ENCODE measurements at places on chromosomes 12 and 14. TPM values are rescaled to one million over a fixed set of nuclear protein-coding genes. Genes with fewer than 3 reads are reported as not detected.

Gene NKX2-1
- not detected for total RNA-seq

Gene EXOC3L4
- not detected for total RNA-seq

Gene CLEC14A
- total RNA-seq: not detected

Gene EID3
- 13.0 TPM for total RNA-seq

Gene OR11H7
- not detected for total RNA-seq

Gene TRHDE
- not detected for total RNA-seq

Gene FAM186B
- 0.50 TPM for total RNA-seq

Gene RERG
- not detected for total RNA-seq

Gene CD27
- total RNA-seq: 38.4 TPM

Gene GDF3
- total RNA-seq: not detected

Gene KRT85
- total RNA-seq: not detected

Gene ARID2
- total RNA-seq: 49.7 TPM

Gene KERA
- total RNA-seq: not detected

Gene CPM
- 0.30 TPM for total RNA-seq

Gene AVPR1A
- not detected for total RNA-seq

Gene ANO2
- not detected for total RNA-seq

Gene RNASE2
- not detected for total RNA-seq

Gene LALBA
- not detected for total RNA-seq

Gene SERPINA10
- total RNA-seq: not detected

Gene A2M
- not detected for total RNA-seq

Gene VRTN
- total RNA-seq: not detected

Gene DCN
- total RNA-seq: not detected

Gene DLGAP5
- total RNA-seq: 0.54 TPM

Gene ADCY4
- 5.2 TPM for total RNA-seq

Gene MMP17
- 0.90 TPM for total RNA-seq

Gene GLT8D2
- not detected for total RNA-seq

Gene CYP27B1
- total RNA-seq: 2.0 TPM

Gene HDAC7
- total RNA-seq: 91.4 TPM

Gene SCN8A
- total RNA-seq: 0.33 TPM

Gene GPR137C
- total RNA-seq: 0.08 TPM

Gene CCND2
- total RNA-seq: 155 TPM

Gene OR11G2
- not detected for total RNA-seq

Gene NRXN3
- not detected for total RNA-seq

Gene STYK1
- 0.57 TPM for total RNA-seq

Gene CAPS2
- total RNA-seq: 2.2 TPM

Gene ACRBP
- 1.7 TPM for total RNA-seq

Gene KRT74
- total RNA-seq: not detected

Gene ENDOU
- total RNA-seq: 0.22 TPM

Gene KRT71
- total RNA-seq: not detected

Gene FAM181A
- total RNA-seq: not detected

Gene SNRNP35
- total RNA-seq: 24.9 TPM

Gene TRPV4
- total RNA-seq: not detected

Gene CARMIL3
- 0.14 TPM for total RNA-seq

Gene NR4A1
- 60.0 TPM for total RNA-seq

Gene EGLN3
- total RNA-seq: 0.61 TPM

Gene ERP27
- 11.1 TPM for total RNA-seq

Gene FRMD6
- total RNA-seq: 3.5 TPM

Gene SDSL
- not detected for total RNA-seq

Gene OTOGL
- not detected for total RNA-seq

Gene SETD3
- total RNA-seq: 45.6 TPM

Data from CD8-positive, alpha-beta T cell (primary cell).